Left cardiac atrium (tissue), 4 donors: ENCODE measurements at places on chromosomes 4 and X. TPM values are rescaled to one million over a fixed set of nuclear protein-coding genes. Genes with fewer than 3 reads are reported as not detected.

DNA sequence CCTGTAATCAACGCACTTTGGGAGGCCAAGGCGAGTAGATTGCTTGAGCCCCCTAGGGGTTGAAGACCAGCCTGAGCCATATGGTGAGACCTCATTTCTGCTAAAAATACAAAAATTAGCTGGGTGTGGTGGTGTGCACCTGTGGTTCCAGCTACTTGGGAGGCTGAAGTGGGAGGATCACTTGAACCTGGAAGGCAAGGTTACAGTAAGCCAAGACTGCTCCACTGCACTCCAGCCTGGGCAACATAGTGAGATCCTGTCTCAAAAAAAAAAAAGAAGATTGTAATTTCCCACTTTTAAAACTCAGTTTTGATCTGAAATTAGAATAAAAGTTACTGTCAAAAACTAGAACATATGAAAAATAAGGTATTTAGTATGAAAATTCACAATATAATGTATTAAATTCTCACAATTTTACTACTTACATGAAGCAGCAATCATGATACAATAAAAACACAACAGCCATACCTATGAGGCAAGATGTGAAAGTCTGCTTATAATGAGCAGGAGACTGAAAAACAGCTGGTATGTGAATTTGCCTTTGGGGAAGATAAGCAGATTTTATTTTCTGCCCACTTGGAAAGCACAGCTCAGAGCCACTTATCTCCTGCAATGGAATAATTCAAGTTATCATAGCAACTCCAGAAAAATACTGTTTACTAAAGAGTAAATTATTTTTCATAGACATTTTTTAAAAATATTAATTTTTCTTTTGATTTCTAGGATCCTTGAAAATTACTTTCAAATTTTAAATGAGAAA, 50.6 kb downstream of the ZGRF1 start:
- DNase-seq: no peak

- DNase-seq: no peak
Measured at GRCh38 chrX:16589211-16589610, 60.7 kb upstream of the S100G start.

DNA sequence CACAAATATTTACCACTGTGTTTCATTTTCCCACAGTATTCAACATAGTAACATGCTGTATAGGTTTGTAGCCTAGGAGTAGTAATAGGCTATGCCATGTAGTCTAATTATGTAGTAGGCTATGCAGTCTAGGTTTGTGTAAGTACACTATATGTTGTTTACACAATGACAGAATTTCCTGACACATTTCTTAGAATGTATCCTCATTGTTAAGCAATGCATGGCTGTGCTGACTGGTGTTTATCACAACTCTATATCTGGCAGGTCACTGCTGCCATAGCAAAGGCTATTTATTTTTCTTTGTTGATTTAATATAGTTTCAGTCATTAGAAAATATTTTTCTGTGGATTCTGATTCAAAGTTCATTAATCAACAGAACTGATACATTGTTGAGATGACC, 108.3 kb upstream of the TEX13A start:
- no peak for DNase-seq

DNA sequence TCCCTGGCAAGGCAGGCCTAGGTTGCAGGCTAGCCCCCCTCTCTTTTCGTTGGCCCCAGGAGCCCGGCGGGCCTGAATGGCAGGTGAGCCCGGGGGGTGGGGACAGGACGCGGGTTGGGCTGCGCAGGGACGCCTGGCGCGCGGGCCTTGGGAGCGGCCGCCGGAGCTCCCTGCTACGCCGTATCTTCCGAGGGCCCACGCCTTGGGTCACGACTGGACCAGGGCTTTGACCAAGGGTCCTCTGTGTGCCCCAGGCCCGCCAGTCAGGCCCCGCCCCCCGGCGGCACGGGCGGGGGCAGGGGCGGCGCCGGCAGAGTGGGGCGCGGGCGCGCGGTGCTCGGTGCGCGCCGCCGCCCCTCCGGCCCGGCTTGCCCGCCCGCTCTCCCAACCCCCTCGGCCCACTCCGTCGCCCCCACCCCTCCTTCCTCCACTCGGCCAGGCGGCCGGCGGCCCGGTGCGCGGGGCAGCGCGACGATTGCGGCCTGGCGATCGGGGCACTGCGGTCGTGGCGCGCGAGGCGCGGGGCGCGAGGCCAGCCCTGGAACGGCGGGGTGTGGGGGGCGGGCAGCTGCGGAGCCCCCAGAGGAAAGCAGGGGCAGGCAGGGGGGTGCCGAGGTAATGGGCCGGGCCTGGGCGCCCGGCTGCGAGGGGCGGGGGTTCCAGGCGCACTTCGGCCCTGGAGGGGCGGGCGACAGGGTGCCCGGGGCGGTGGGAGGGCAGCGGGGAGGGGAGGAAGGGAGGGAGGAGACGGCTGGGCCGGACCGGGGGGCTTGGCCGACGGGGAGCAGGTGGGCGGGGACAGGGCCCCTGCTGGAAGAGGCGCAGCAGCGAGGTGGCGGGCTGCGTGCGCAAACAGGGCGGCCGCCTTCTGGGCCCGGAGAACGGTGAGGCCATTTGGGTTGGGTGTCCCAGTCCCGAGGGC, at the start of gene PRRG3:
Gene PRRG3, plus strand, starts transcription at position 798 of the 922 bp plus-strand sequence. CDS start 3,357 bp downstream, outside the sequence.
- DNase-seq: no peak

GRCh38 chr4:153611679-153612078, 72.4 kb upstream of the TLR2 start:
- no peak for DNase-seq

DNA sequence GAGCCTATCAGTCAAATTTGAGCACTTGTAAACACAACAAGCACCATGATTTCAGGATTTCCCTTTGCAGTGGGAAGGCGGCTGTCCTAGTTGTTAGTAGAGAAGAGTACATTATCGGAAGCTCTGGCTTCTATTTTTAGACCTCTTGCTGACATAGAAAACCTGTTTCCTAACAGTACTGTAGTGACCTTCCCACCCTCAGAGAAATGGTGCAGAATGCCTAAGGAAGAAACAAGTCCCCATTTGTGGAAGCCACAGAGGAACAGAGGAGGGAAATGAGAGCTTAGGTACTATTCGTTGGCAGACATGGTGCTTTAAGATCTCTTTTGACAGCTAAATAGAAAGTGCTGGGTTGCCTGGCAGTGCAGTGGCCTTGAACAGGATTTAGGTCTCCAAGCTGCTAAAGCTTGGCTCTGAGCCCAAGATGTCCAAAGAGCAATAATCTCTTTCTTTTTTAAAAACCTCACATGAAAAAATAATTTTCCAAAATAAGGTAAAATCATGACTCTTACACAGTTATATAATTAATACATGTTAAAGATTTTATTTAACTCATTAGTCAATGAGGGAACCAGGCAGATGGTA, 24.9 kb downstream of the GLRA2 start:
- DNase-seq: no peak

DNA sequence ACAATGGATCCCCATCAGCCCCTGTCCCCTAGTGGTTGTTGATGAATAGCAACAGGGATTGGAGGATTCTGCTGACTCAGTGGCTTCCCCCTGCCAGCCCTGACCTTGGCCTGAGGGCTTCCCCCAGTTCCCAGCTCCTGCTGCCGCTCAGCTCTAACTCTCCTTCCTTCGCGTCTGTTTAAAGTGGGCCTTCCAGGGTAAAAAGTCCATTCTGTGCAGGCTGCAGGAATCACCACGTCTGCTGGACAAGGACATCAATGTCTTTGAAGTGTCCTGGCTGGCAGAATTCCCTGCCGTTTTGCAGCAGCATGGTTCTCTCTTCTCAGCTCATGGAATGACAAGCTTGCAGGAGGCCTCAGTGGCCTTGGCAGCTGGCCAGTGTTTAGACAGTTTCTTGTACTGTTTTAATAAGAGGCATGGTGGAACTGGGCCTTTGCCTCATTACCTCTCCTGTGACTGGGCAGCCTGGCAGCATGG, 152.5 kb upstream of the STX18 start:
- DNase-seq: peak; percentile 24

The DIAPH2 gene
- 13.0 TPM for total RNA-seq

DNA sequence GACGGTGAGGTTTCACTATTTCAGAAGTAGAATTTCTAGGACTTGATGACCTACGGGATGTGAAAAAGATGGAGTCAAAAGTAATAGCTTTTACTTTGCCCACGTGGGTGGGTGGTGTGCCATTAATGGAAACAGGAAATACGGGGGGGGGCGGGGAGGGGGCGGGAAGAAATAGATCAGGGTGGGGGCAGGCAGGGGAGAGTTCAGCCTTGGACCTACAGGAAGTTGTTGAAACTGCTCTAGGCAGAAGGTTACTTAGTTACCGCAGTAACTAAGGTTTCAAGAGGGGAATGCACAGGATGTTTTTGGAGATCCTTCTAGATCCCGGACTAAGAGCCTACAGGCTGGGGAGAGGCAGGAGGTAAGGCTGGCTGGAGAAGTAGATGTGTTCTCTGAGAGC, 3.6 kb upstream of the FHL1 start:
- DNase-seq: no peak

- no peak for DNase-seq
Measured at GRCh38 chrX:75603833-75604232, 81.0 kb upstream of the ZDHHC15 start.

GRCh38 chr4:174061026-174061425, 222.4 kb downstream of the FBXO8 start:
- no peak for DNase-seq
